NCI-H446 (cell line): ENCODE measurements at places on chromosomes 1 and 21.

GRCh38 chr1:222084996-222085395, 343.1 kb upstream of the DUSP10 start:
- no peak for DNase-seq

DNA sequence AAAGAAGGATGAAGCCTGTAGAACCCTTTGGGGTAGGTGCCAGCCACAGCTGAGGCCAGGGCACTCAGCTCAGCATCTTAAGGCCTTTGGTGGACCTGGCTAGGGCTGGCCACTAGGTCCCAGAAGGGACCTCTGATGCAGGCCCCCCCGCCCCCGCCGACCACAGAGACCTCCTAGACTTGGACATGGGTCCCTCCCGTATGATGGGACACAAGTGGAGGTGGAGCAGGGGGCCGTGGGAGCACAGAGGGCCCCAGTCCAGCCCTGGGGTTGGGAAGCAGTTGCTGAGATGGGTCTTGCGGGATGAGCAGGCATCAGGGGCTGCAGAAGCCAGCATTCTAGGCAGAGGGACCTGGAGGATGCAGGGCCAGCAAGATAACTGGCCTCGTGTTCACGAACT, 3.2 kb downstream of the B4GALT2 start:
- no peak for DNase-seq

DNA sequence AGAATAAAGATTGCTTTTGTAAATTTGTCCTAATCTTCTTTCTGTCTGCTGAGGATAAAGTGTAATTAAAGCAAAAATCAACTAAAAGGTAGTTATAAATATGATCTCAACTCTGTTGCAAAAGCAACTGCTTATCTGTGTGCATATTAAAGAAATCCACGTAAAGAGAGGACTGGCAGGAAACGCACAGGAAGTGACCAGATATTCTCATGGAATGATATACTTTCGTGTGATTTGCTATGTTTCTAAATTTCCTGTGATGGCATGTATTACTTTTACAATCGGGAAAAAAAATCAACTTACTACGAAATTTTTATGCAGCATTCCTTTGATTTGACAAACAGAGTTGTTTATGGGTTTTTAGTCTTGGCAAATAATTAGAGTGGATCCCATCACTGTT, 75.4 kb downstream of the RGS2 start:
- DNase-seq, result no peak

DNA sequence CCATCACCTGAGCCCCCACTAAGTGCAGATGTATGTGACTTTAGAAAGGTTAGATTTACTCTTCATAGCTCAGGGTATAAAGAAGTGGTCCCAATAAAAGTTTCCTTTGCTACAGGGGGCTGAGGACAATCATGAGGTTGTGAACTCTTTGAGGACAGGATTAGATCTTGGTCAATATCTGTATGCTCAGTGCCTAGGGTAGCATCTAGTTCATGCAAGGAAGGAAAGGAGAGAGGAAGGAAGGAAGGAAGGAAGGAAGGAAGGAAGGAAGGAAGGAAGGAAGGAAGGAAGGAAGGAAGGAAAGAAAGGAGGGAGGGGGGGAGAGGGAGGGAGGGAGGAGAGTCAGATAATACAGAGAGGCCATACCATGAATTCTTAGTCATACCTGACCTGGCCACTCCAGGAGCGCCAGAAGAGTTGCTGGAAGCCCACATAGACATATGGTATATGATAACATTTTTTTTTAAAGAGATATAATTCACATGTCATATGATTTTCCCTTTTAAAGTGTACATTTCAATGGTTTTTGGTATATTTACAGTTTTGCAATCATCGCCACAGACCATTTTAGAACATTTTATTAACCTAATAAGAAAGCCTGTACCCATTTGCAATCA, 9.7 kb upstream of the CSRP1 start:
- no peak for DNase-seq

GRCh38 chr1:94999456-95000131, 72.7 kb upstream of the CNN3 start:
- no peak for DNase-seq

- no peak for DNase-seq
Measured at GRCh38 chr21:34544032-34544496, 32.1 kb upstream of the KCNE1 start.

- no peak for DNase-seq
Measured at GRCh38 chr1:211153932-211154331, 20.0 kb upstream of the KCNH1 start.

GRCh38 chr1:115839679-115840237, 1.2 kb downstream of the NHLH2 start:
- DNase-seq, result no peak

GRCh38 chr1:248404024-248404423, 1.2 kb downstream of the OR2T1 start:
- DNase-seq, result no peak

GRCh38 chr1:28573564-28573963, 18.5 kb upstream of the RAB42 start:
- DNase-seq, result no peak

- DNase-seq, result peak; percentile 62
Measured at GRCh38 chr1:101112051-101112780, 86.6 kb upstream of the DPH5 start.
